ENCODE measurements at places on chromosomes 12 and 14. TPM values are rescaled to one million over a fixed set of nuclear protein-coding genes. Genes with fewer than 3 reads are reported as not detected.
A peak's percentile ranks its signal among the peaks of the same experiment; 100 is the strongest.

- no peak for ATAC-seq
Observed at GRCh38 chr12:83613586-83614110, 926.9 kb downstream of the TMTC2 start.

GRCh38 chr12:105681341-105681740, 350.9 kb downstream of the C12orf75 start:
- no peak for ATAC-seq

Gene PGF
- 4.1 TPM for total RNA-seq

GRCh38 chr14:55240526-55241178, 30.6 kb upstream of the FBXO34 start:
- ATAC-seq = no peak

- no peak for ATAC-seq
Observed at GRCh38 chr14:72619111-72619571, 274.8 kb downstream of the DPF3 start.

DNA sequence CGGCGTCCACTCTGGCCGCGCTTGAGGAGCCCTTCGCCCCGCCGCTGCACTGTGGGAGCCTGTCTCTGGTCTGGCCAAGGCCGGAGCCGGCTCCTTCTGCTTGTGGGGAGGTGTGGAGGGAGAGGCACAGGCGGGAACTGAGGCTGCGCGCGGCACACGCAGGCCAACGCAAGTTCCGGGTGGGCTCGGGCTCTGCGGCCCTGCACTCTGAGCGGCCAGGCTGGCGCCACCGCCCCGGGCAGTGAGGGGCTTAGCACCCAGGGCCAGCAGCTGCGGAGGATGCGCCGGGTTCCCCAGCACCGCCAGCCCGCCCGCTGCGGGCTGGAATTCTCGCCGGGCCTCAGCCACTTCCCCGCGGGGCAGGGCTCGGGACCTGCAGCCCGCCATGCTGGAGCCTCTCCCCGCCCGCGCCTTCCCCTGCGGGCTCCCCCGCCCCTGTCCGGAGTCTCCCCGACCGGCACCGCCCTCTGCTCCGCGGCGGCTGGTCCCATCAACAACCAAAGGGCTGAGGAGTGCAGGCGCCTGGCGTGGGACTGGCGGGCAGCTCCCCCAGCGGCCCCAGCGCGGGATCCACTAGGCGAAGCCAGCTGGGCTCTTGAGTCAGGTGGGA, 921.2 kb upstream of the FOXG1 start:
- ATAC-seq = no peak

DNA sequence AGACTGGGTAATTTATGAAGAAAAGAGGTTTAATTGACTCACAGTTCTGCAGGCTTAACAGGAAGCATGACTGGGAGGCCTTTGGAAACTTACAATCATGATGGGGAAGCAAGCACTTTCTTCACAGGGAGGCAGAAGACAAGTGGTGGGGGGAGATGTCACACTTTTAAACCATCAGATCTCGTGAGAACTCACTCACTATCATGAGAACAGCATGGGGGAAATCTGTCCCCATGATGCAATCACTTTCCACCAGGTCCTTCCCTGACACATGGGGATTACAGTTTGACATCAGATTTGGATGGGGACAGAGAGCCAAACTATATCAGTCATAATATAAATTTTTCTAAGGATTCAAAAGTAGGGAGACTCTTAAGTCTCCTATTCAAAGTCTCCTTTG, 46.0 kb downstream of the SPIC start:
- no peak for ATAC-seq

- ATAC-seq = no peak
Observed at GRCh38 chr14:92328664-92329255, 5.8 kb downstream of the SLC24A4 start.

- ATAC-seq = no peak
Observed at GRCh38 chr14:95623195-95623594, 63.0 kb upstream of the TCL1B start.

Gene LDHB
- 251 TPM for total RNA-seq

- ATAC-seq = no peak
Observed at GRCh38 chr14:37147310-37147880, 25.0 kb downstream of the SLC25A21 start.

- ATAC-seq = no peak
Observed at GRCh38 chr12:15192720-15193119, 28.5 kb downstream of the RERG start.

- ATAC-seq = no peak
Observed at GRCh38 chr12:49998453-49998852, 25.7 kb downstream of the AQP6 start.

DNA sequence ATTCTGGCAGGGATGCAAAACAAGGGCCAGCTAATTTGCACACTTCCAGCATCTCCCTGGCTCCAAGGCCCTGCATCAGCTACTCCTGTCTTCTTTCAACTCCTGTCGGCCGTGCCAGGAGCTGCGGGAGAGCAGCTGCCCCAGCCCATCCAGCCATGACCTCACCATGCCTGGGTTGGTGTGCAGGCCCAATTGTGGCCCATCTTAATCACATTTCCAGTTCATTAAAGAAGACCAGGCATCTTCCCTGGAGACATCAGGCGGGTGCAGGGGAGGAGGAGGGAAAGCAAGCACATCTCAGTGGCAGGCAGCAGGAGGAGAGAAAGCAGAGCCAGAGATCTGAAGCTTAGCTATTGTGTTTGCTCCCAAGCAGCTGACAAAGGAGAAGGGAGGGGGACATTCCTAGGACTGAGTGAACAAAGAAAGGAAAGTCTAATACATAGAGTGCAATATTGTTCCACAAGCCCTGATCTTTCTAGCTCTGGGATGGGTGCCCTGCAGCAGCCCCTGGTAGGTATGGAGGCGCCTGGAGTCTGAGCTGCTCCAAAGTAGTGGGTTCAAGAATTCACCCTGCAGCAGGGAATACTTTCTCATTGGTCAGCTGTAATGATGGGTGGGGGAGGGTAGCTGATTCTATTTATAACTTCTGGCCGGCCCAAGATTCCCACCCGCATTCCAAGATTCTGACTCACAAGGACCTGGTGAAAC, 40.1 kb downstream of the VWF start:
- ATAC-seq = peak; percentile 9

DNA sequence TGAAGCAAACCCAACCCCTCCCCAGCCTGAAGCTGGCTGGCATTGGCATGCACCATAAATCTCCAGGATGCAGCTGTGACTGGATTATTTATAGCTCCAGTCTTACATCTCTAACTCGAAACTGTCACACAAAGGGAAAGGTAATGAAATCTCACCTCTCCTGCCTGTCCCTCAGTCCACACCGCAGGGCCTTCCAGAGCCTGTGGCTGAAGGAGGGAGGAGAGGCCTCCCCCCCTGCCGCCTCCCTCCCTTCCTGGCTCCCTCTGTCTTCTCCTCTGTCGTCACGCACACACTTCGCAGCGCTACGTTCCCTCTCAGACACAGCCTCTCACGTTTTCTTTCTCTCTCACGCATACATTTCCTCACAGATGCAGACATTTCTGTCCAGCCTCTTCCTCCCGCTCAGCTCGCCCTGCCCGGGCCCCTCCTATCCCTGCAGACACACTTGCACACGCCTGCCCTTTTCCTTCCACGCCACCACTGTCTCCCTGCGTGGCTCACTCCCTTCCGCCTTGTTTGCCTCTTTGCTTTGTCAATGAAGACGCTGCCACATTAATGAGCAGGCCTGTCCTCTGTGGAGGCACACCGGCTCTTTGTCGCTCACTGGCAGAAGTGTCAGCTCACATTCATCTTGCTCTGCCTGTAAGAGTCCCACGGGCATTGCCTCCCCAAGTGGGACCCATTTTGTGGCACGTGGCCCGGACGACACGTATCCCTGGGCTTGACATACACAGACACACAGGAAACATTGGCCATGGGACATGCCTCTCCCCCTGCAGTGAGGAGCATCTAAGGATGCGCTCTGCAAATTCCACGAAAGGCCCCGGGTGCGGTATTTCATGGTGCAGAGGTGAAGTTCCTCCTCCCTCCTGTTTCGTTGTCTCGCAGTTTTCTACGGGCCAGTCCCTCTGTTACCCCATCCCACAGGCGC, 27.9 kb downstream of the IRF2BPL start:
- ATAC-seq = peak; percentile 12

DNA sequence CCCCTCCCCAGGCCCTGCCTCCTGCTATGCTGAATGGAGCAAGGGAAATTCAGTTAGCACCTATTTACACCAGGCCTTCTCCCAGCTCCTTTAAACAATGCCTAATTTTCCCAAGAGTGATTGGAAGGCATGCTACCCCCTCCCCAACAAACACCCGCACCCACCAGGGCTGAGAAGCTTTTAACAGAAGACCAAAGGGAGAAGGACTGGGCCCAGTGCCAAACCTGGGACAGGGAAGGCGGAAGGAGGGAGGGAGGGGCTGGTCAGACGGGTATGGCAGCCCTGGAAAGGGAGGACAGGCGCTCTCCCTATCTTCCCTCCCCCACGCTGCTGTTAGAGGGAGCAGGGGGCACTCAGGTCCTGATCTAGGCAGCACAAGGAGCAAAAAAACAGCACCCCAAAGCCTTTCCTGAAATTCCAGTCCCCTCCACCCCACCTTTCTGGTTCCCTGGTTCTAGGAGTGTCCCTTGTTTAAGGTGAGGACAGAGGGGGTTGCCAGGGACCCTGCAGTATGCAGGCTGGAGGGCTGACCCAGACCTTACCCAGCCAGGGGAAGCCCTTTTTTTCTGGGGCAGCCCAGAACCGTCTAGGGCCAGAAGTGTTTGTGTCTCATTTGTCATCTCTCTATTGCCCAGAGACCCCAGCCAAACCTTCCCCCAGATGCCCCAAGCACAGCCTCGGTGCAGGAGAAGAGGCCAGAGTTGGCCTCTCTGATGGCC, 2.4 kb upstream of the KRT8 start:
- ATAC-seq = peak; percentile 58

- peak; percentile 78 for ATAC-seq
Observed at GRCh38 chr12:93127582-93128331, 198.7 kb upstream of the EEA1 start.

GRCh38 chr14:80080601-80081000, 130.7 kb downstream of the DIO2 start:
- no peak for ATAC-seq

DNA sequence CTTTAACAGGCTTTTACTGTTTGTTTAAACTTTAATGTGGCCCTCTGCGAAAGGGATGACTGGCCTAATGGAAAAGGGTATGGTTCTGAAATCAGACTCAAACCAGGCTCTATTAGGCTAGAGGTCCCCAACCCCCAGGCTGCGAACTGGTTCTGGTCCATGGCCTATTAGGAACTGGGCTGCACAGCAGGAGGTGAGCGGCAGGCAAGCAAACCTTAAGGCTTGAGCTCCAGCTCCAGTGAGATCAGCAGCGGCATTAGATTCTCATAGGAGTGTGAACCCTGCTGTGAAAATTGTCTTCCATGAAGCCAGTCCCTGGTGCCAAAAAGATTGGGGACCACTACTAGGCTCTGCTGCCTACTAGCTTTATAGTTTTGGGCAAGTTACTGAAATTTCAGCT, 11.1 kb downstream of the GALNT4 start:
- no peak for ATAC-seq

Gene COX8C
- total RNA-seq = not detected

DNA sequence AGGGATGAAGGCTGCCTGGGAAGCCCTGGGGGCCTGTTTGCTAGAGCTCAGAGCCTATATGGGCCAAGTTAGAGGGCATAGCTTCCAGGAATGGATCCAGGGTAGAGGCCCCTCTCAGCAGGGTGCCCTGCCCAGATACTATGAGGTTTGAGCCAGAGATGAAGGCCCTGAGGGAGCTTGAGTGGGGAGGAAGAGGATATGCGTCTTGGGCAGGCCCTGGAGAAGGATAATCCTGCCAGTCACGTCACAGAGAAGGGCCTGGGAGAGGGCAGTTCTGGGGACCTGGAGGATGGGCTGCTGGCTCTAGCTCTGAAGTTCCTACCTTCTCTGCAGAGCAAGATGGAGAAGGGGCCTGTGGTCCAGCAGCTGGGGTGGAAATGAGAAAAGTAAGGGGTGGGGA, 5.9 kb upstream of the CACNB3 start:
- ATAC-seq = no peak

DNA sequence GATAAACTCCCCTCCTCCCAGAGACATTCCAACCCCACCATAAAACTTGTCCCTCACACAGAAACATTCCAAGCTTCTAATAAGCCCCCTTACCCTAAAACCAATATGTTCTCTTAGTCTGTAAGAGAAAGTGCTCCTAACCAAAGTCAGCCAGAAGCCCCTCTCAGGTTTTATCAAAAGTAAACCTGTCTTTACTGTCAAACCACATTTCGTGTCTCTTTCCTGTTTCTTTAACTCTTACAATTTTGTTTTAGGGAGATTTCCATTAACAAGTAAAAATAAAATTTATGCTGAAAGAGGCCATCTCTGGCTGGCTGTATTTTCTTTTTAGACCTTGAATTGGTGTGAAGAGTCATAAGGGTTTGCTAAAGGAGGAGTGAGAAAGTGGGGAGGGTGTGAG, 29.8 kb upstream of the CAPRIN2 start:
- ATAC-seq = no peak

Gene TEX52
- total RNA-seq = not detected

Gene KRT1
- total RNA-seq = 2.5 TPM

Gene TAS2R20
- total RNA-seq = 0.96 TPM

DNA sequence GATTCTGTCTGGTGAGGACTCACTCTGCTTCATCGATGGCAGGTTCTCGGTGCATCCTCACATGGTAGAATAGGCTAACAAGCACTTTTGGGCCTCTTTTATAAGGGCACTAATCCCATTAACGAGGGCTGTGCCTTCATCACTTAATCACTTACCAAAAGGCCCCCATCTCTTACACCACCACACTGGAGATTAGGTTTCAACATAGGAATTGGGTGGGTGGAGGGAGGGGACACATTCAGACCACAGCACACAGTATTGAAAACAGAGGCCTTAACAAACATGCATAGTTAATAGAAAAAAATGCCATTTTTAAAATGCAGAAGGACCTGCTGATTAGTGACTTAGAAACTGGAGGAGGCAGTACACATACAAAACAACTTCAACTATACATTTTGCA, 61.6 kb downstream of the SPPL3 start:
- ATAC-seq = no peak

Gene MYBPC1
- 0.40 TPM for total RNA-seq

GRCh38 chr14:88188745-88189416, 134.2 kb downstream of the KCNK10 start:
- ATAC-seq = no peak

DNA sequence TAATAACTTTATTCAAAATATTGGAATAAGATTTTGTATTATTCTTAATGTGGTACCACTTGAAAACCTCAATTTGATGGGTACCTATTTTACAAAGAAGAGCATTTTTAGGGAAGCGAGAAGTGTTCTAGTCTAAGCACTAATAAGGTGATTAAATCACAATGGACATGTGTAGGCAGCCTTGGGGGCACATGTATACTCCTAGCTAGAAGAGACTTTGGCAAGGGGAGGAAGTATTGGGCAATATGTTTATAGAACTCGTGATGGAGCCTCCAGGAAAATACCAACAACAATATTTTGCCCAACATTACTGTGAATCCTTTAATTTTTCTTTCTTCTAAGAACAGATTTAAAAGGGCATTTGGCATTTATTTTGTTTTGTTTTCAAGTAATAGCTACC, 280.3 kb downstream of the ADAMTS20 start:
- ATAC-seq = no peak

- ATAC-seq = no peak
Observed at GRCh38 chr12:1933342-1934051, 15.0 kb upstream of the CACNA2D4 start.
